NCI-H1048 (cell line): ENCODE measurements at places on chromosomes 1 and 21.

GRCh38 chr1:151841141-151841540 lies 1.5 kb upstream of the C2CD4D start:
- DNase-seq, result no peak

- no peak for DNase-seq
Observed at GRCh38 chr1:53336146-53336545, 8.3 kb upstream of the LRP8 start.

DNA sequence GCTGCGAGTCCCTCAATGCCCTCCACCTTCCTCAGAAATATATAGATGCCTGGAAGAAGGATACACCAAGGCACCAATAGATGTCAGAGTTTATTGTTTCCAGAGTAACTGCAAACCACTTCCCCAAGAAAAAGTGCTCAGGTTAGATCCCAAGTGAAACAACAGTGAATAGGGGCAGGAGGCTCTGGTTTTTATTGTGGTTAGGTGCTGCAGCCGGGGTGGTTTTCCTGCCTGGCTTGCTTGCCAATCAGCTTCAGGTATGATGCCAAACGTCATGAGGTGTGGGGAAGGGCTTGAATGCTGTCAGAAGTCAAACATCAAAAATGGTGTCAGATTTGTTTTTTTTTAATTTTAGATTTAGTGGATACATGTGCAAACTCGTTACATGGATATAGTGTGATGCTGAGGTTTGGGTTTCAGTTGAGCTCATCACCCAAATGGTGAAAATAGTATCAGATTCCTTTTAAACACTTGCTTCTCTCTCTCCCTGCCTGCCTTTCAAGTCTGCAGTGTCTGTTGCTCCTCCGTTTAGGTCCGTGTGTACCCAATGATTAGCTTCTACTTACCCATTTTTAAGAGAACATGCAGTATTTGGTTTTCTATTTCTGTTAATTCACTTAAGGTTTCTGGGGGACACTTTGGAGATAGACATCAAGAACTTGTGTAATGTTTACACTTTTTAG lies 1317.0 kb downstream of the MRPL39 start:
- no peak for DNase-seq

DNA sequence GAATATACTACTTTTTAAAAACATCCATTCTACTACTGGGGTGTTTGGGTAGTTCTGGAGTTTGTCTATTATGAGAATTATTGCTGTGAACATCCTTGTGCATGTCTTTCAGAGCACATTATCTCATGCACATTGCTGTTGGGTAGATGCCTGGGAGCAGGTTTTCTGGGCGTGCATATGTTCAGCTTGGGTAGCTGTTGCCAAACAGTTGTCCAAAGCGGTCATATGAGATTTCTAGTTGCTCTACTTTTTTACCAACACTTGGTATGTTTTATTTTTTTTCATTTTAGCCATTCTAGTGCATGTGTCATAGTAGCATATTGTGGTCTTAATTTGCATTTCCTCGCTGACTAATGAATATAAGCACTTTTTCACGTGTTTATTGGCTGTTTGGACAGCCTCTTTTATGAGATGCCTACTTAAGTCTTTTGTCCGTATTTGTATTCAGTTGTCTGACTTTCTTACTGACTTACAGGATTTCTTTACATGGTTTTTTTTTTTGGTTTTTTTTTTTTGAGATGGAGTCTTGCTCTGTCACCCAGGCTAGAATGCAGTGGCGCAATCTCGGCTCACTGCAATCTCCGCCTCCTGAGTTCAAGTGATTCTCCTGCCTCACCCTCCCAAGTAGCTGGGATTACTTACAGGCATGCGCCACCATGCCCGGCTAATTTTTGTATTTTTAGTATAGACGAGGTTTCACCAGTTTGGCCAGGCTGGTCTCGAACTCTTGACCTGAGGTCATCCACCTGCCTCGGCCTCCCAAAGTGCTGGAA lies 18.1 kb downstream of the ZDHHC18 start:
- no peak for DNase-seq

DNA sequence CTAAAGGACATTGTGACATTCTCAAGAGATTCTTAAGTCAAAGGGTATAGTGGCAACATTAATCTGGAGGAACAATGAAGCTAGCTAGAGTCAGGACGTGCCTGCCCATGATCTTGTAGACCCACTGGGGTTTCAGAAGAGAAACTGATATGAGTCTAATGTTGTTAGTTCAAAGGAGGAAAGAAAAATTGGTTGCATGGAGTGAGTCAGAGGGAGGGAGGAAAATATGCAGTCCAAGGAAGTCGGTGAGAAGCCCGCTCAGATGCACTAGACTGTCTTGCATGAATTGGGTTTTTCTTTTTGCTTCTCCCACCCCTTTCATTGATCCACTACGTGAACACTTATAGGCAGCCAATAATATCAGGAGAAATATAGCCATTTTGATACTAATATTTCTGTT lies 53.8 kb upstream of the SYT14 start:
- no peak for DNase-seq

GRCh38 chr1:103220631-103221041 lies 112.3 kb upstream of the COL11A1 start:
- DNase-seq, result no peak

DNA sequence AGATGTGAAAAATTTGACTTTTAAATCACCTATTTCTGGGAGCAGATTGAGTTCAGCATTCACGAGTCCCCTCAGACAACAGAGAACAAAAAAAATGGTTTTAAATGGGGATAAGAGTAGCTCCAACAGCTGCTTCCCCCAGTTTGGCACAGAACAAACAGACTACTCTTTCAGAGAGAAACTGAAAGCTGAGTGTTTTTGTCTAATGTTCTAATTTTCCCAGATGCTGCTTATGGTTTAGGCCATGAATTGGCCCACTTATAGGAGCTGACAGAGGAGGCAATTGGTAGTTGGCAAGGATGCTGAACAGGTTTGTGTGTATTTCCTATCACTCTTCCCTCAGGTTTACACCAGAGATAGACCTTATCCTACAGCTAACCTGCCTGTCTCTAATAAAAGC lies 1637.4 kb upstream of the PRMT6 start:
- no peak for DNase-seq
